ENCODE measurements at places on chromosomes 5 and 9.

GRCh38 chr5:118042076-118042475, 946.3 kb downstream of the DTWD2 start:
- no peak for DNase-seq

DNA sequence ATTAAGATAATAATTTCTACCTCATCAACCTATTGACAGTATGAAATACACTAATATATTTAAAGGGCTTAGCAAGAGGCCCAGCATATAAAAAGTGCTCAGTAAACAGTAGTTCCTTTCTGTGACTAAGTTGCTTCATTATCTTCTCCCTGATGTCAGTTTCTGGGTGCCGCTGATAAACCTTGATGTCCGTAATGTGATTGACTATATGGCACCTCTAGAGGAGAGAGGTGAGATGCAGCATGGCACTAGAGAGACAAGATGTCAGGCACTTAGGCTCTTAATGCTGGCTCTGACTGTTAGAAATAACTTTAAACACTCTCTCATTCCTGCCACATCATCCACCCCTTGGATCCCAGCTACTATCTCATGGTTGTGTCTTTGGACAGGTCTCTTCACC, 455.9 kb upstream of the KLF4 start:
- DNase-seq, result no peak

- no peak for DNase-seq
Measured at GRCh38 chr9:72428329-72428728, 63.3 kb upstream of the ZFAND5 start.

DNA sequence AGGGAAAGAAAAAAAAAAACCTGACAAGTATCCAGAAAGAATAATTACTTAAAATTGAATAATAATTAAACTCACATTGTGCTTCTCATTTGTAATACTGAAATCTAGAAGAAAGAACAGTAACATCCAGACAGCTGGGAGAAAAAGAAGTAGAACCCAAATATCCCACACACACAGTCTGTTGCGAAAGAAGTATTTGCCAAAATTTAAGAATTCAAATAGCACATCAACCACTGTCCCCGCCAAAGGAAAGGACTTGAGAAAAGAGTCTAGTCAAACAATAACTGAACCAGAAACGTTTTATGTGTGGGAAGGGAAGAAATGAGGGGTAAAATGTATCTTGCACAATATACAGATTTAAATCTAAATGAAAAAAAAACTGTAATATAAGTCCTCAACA, 202.8 kb downstream of the MLLT3 start:
- DNase-seq, result no peak

Measured in HFF-Myc (cell line).